Stimulated activated CD4-positive, alpha-beta T cell treated with anti-CD3 and anti-CD28 coated beads, Interleukin-1b, Interleukin-23, amount 100 ng/mL, for 1 hour (primary cell): ENCODE measurements at places on chromosomes 7 and 10.

DNA sequence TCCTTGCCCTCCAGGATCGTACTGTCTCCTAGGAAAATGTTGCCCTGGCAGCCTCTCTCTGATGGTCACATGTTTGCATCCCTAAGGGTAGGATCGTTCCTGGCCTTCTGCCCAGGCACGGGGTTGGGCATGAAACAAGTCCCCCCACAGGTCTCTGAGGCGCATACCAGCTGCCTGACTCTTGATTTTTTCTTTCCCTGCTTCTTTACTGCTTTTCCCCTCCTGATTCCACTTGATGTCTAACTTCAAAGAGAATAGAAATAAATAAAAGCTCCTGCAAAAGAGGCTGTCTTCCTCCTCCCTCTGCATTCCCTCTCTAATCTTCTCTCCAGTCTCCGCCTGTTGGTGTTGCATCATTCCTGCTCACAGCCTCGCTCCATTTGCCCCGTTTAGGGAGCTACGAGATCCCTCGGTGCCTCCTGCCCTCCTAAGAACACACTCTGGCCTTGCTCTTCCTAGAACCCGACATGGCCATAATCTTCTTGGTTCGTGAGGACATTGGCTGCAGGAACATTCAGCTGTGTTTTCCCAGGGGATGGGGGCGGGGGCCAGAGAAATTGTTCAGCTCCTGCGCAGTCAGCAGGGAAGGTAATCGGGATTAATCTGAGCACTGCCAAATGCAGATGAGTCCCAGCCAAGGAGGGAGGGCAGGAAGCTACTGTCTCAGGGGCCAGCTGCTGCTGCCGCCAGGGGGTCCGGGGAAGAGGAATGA, 26.0 kb downstream of the LEP start:
- DNase-seq = no peak

DNA sequence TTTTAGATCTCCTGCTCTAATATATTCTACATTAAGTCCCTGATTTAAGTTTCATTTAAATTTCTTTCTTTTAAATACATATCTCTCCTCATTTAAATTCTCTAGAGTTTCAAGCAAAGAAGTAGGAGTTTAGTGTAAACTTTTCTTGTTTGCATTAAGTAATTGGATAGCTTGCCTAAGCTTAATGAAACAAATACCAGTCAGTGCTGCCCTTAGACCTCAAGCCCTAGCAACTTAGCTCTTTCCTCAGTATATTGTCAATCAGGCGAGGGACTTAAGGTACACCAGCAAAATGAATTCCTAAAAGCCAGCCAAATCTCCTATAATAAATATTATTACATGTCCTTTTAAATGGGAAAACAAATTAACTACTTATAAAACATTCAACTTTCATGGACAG, 101.5 kb downstream of the CHCHD3 start:
- DNase-seq = no peak

- DNase-seq = no peak
Measured at GRCh38 chr10:60728056-60728455, 50.2 kb upstream of the CDK1 start.

DNA sequence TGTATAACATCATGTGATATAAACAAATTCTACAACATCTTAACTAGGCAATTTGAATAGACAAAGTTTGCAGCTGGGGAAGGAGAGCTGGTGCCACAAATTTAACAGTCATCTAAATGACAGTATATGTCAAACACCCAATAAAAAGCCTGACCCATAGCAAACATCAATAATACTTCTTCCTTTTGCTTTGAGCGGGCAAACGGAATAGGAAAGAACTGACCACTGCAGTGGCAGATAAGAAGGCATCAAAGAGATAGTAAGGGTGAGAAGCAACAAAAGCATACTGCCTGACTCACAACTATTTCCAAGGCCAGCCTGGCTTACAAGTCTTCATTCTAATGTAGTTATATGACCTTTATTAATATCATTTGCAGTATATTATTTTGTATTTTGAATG, 99.9 kb downstream of the LRRN3 start:
- DNase-seq = no peak

DNA sequence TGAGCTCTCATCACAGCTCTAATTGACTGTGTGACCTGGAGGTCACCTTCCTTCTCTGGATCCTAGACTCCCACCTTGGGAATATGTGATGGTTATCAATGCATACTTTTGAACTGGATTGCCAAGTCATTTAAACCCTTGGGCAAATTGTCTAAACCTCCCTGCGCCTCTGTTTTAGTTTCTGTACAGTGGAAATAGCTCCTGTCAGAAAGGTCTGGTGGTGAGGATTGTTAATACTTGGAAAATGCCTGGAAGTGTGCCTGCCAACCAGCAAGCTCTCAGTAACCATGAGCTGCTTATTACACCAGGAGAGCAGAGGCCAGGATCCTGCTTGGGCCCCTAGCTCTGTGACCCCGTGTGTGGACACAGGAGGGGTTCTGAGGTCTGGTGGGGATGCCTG, 108.7 kb upstream of the PPIF start:
- no peak for DNase-seq

DNA sequence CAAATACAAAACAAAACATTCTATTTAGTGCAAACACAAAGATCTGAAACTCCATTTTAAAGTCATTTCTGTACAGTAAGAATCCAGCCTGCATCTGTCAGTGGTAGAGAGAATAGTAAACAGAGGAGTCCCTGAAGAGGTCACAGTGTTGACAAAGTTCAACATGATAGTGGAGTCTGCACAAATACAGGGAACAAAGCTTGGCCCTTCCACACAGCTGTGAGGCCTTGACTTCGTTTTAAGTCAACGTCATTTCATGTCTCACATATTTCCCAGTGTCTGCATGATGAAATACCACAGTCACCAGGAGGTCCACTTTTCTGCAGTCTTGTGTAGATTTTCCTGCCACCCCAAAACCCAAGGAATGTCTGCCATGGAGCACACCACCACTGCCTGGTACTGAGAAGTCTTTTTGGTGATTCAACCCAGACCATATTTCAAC, 33.0 kb downstream of the CYP26A1 start:
- DNase-seq = no peak

DNA sequence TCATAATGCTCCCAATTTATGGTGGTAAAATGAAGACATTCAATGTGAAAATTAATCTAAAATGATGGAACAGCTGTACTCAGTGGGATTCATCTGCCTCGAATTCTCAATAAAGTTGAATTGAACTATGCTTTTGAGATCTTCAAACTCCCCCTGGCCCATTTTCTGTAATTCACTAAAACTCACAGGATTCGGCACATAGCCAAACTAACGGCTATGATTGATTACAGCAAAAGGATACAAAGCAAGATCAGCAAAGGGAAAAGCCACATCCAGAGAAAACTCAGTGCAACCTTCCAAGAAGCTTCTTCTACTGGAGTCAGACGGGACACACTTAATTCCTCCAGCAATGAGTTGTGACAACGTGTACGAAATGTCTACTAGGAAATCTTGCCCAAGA, 307.5 kb downstream of the CNTNAP2 start:
- no peak for DNase-seq

- no peak for DNase-seq
Measured at GRCh38 chr7:88664630-88665233, 94.8 kb upstream of the ZNF804B start.

- DNase-seq = no peak
Measured at GRCh38 chr7:113000316-113001020, 86.2 kb downstream of the GPR85 start.

DNA sequence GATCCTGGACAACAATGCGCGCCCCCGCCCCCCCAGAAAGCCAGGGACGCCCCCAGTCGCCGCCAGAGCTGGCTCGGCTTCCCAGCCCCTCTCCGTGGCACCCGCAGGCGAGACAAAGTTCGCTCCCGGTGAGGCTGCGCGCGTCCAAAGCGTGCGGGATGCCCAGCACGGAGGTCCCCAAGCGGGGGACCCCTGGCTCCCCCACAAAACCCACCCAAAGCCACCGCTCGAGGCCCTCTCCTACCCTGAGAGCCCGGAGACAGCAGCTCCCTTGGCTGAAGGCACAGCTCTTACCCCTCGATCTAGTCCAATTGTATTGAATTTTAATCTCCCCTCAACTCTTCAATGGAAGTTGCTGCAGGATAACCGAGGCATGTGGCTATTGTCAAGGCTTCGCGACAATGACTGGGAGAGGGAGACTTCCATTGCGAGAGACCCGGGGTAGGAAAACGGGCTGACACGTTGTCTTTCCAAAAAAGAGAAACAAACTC, 305.3 kb downstream of the PRPF18 start:
- DNase-seq = no peak

DNA sequence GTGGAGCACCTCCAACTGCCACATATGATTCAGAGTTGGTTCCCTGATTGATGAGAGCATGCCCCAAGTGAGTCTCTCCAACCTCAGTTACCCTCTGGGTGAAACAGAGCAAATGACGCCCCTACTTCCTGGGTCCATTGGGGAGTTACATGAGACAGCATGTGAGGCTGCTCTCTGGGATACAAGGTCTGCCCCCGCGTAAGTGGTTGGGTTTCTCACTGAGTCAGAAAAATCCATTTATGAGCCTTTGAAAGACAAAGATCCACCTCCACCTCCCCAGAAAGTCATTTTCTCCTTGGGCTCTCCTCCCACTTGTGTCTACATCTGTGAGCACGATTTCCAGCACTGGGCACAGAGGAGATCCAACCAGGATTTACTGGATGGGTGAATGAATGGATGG, 70.7 kb upstream of the DNAAF5 start:
- DNase-seq = no peak

DNA sequence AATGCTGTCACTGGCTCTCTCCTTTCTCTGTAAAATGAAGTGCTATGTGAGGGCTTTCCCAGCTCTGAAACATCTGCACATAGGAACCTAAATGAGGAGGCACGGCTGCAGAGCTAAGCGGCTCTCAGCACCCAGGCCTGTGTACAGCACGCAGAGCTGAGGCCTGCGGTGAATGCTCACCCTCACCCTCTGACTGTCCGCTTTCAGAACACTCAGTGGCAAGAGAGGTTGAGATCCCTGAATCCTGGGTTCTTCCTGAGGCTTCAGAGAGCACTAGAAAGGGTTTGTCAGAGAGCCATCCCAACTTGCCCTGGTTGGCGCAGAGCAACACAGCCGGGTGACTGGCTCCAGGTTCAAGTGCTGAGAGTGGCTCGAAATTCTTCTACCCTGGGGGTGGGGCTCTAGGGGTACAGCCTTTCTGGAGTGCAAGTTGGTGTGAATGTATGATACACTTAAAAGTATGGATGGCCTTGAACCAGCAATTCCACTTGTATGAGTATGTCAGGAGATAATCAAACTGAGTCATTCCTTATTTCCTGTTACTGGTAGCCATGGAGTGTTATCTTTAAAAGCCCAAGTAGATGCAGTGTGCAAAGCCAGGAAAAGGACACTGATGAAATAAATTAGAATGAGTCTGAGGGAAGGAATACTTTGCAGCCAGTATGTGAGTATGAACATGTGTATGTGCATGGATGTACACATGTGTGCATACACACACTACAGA, 1.7 kb upstream of the CCDC201 start:
- DNase-seq = no peak

DNA sequence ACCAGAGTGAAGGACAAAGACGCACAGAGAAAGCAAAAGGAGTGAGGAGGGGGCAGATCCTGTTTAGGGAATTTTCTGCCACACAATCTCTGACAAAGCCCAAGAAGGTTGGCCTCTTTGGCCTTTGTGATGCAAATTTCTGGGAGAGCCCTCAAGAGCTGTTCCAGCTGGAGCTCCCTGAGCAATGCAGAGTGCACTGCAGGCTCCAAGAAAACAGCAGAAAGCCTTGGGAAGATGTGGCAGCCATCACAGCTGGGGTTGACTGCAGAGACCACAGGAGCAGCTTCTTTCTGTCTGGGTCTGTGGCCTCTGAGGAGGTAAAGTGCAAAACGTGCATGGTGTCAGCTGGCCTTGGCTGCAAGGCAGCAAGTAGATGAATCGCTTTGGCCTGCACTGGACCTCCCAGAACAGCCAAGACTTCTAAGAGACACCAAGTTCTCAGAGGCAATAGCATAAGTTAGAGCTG, 200.2 kb downstream of the ELMO1 start:
- DNase-seq = no peak

DNA sequence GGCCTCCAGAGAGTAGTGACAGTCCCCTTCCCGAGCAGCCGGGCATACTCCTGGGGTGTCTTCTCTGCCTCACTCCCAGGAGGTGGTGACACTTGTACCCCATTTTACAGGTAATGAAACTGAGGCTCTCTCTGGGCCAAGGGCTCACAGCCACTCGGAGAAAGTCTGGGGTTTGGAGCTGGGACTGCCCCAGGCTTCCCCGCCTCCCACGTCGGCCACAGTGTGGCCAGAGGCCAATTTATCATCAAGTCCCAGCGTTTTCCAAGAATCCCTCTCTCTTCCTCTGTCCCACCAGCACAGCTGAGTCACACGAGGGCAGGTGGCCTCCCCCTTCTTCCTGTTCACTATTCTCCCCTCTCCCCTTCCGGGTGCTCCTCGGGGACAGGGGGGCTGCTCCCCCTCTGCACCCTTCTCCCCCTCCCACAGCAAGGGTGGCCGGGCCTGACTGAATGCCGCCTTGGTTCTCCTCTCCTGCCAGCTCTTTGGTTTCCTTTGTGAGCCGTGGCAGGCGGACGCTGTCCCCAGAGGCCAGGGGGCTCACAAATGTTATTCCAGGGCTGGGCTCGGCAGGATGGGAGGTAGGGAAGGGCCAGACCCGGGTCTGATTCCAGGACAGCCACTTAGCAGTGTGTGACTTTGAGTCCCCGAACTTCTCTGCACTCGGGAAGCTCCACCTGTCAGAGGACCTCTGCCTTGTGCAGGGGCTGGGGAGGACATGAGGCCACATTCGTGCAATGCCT, 17.7 kb downstream of the CLIP2 start:
- no peak for DNase-seq

DNA sequence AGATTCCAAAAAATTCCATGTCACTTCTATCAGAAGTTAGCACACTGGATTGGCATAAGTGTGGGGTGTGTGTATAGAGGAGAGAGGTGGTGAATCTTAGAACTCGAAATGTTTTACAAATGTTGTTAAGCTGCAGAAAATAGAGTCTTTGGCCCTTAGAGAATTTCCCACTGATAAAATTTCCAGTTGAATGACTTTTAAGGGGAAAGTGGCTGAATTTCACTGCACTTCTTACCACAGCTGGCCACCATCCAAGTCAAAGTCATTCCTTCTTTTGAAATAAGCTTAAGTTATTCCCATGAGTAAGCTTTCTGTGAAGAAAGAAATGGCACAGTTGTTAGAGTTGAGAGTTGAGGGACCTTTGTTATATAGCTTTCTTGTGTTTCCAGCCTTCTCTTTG, 13.9 kb downstream of the VCL start:
- no peak for DNase-seq

GRCh38 chr7:148872188-148872587, 11.9 kb downstream of the EZH2 start:
- no peak for DNase-seq

DNA sequence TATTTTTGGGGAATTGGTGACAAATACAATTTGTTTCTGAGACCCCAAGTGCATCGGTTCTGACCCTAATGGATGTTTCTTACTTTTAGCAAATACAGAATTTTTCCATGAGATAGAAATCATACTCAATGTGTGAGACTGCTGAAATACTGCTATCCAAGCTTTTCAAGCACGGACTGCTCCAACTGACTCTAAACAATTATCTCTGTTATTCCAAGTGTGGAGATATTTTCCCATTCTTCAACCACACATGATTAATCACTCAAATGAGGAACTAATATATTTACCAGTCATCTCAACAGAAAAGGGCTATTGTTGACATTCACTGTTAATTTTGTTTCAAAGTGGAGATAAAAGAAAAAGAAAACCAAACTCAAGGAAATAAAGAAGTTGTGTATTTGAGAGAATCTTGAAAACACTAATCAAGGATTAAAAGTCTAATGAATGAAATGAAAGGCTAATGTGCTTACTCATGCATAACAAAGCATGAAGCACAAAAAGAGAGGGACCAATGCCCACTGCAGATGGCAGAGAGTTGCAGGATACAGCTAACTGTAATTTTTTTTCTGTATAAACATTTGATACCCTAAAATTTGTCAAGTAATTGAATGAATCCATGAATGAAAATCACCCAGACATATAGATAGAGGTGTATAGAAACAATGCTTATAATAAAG, 423.6 kb downstream of the DGKB start:
- no peak for DNase-seq
